MCF 10A (cell line): ENCODE measurements at places on chromosomes 6 and 20. TPM values are rescaled to one million over a fixed set of nuclear protein-coding genes. Genes with fewer than 3 reads are reported as not detected.

The SIRPA gene
- 18.0 and 23.6 TPM in 2 replicates for total RNA-seq

The SLC22A7 gene
- not detected in 2 replicates for total RNA-seq

The TCP11 gene
- total RNA-seq = not detected in 2 replicates

The WFDC12 gene
- total RNA-seq = not detected in 2 replicates

The UQCC2 gene
- total RNA-seq = 122 and 147 TPM in 2 replicates
